ENCODE measurements at places on chromosomes 7 and 10.

DNA sequence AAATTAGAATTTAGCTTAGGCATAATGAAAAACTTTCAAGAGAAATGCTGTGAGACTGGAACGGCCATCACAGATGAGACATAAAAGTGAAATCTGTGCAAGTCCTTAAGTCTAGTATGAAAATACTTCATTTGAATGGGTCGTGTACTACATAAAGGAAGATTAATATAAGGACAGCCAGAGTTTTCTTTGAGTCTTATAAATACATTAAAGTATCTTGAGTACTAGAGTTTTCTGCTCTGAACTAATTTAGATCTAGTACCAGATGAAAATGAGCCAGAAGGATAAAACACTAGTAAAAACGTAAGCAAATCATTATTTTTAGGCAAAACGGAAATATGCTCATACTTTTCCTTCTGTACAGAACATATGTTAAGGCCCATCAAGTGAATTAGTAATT is 93.1 kb downstream of the ATE1 start:
- DNase-seq, result no peak

DNA sequence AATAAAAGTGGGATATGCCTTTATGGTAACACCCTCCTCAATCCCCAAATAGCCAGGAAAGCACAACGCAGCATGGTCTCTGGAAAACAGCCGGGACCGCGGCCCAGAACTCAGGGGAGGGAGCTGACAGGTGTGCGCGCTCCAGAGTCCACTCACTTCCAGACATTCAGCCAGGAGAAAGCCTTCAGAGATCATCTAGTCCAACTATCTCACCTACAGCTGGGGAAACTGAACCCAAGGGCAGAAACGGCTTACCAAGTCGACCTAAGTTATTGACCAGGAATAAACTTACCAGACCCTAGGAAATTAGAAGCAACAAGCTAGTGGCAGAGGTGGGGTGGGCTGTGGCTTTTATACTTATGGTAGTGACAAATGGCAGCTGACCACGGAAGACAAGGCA is 16.4 kb downstream of the GSDME start:
- no peak for DNase-seq

DNA sequence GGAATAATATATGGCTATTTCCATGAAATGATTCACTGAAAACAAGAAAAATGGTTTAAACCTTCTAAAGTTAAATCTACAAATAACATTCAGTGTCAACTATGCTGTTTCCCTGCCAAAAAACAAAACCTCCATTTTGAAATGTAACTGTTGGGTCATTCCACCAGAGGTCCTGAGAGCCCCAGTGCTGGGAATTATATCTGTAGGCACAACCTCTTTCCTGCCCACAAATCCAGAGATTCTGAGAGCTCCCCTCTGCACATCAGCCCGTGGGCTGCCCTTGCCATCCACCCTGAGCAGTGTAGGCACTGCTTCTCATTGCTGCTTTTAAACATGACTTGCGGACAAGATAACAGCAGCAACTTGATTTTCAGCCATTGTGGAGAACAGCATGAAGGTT is 198.6 kb downstream of the TMEM178B start:
- DNase-seq, result no peak

- DNase-seq, result no peak
These were observed 69.1 kb upstream of the PDSS1 start for GRCh38 chr10:26628395-26628794.

DNA sequence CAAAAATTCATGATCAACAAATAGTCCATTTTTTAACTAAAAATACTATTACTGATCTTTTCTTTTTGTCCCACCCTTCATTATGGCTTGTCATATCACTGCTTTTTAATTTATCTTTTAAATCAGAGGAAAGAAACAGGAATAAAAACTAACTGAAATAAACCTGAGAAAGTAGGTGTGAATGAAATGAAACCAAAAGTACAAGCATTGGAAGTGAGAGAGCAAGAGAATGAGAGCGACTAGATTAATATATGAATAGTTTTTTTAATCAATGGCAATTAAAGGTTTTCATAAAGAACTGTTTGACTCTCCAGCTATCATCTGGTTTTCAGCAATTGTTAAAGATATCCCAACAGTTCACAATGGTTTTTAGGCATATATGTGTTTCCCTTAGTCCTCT is 137.8 kb downstream of the SPAG6 start:
- DNase-seq, result no peak

- no peak for DNase-seq
These were observed 1.9 kb downstream of the CHAT start for GRCh38 chr10:49615721-49616120.

Measured in AG08396 (cell line).